ENCODE measurements at places on chromosomes 2 and 18.

DNA sequence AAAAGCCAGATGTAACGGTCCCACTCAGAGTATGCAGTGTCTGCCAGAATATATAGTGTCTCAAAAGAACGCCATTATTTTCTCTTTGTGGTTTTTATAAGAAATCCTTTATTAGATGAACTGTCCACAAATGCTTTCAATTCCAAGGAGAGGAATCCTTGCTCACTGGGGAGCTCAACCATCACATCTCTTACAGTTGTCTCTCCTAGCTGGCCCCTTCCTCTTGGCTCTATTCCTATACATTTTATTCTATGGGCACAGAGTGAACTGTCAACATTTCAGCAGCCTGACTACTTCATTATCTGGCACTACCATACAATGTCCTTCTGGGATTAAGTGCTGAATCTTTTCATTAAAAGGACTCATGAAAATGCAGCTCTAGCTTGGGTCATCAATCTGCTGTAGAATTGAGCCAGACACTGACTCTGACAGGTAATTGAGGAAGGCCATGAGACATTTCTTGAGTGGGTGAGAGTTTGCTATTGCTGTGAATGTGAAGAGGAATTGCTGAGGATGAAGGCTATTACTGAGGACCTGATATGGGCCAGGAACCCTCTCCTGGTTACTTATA is 96.5 kb upstream of the THOC1 start:
- DNase-seq: no peak

DNA sequence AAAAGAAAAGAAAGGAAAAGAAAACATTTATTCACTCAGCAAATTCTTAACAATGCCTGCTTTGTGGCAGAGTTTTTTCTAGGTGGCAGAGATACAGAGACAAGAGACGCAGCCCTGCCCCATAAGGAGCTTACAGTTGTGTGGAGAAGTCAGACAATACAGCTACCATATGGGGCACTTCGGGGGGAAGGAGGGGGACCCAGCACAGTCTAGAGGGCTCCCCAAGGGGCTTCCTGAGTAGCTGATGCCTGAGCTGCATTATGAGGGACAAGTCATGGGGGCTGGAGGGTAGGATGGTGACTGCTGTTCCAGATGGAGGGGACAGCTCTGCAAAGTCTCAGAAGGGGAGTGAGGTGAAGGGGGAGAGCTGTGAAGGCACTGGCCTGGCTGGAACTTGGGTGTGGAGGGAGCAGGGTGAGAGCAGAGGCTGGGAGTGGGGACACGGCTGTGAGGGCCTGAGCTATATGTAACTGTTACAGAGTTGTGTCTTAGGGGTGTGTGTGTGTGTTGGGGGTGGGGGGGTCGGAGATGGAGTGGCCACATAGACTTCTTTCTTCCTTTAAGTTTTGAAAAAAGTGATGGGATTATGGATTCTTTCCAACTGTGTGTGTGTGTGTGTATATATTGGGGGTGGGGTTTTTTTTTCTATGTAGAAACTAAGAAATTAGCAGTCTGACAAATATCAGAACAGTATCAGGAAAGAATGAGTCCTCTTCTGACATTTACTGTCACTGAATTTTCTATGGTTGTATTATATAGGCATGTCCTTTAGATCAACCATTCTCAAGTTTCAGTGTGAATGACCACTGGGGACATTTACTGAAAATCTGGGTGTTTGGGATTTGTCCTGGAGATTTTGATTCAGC is 66.0 kb upstream of the HAAO start:
- no peak for DNase-seq

- no peak for DNase-seq
Observed at GRCh38 chr2:164595031-164595430, 26.3 kb downstream of the GRB14 start.

GRCh38 chr2:41899189-41899588 is 148.6 kb upstream of the PKDCC start:
- DNase-seq: no peak

DNA sequence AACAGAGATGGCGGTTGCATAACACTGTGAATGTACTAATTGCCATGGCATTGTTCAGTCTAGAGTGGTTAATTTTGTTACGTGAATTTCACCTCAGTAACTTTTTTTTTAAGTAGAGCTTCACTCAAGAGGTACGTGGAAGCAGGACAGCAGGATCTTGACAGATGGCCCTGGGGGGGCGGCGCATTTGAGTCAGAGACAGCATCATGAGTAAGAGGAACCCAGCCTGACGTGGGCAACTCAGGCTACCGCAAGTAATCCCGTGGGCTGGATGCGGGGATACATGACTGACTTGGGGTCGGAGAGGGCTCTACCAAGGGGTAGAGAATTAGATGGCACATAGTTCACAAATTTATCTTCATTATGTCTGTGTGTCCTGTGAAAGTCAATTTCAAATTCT is 38.1 kb upstream of the DAPL1 start:
- DNase-seq: no peak

GRCh38 chr2:152415231-152415642 is 80.3 kb downstream of the FMNL2 start:
- no peak for DNase-seq

- DNase-seq: no peak
Observed at GRCh38 chr18:66124394-66124793, 373.6 kb downstream of the CDH7 start.

GRCh38 chr2:117704818-117705217 is 109.7 kb upstream of the DDX18 start:
- DNase-seq: no peak

GRCh38 chr2:39108377-39108776 is 12.5 kb downstream of the SOS1 start:
- no peak for DNase-seq

- no peak for DNase-seq
Observed at GRCh38 chr2:126645211-126645618, 10.7 kb upstream of the GYPC start.

DNA sequence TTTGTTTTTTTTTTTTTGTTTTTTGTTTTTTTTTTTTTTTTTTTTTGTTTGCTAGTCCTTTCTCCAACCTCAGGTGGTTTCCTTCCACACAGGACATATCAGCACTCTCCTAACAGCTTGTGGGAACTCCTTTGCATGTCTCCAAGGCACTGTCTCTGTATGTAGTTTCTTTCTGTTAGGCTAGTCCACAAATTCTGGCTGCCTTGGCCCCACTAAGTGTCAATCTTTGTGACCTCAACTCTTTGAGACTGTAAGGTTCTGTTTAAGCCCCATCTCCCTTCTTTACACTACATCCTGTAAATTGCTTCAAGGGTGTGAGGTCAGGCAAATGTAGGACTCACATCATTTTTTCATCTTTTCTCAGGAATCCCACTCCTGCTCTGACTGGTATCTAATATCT is 85.1 kb downstream of the NCOA1 start:
- DNase-seq: no peak

DNA sequence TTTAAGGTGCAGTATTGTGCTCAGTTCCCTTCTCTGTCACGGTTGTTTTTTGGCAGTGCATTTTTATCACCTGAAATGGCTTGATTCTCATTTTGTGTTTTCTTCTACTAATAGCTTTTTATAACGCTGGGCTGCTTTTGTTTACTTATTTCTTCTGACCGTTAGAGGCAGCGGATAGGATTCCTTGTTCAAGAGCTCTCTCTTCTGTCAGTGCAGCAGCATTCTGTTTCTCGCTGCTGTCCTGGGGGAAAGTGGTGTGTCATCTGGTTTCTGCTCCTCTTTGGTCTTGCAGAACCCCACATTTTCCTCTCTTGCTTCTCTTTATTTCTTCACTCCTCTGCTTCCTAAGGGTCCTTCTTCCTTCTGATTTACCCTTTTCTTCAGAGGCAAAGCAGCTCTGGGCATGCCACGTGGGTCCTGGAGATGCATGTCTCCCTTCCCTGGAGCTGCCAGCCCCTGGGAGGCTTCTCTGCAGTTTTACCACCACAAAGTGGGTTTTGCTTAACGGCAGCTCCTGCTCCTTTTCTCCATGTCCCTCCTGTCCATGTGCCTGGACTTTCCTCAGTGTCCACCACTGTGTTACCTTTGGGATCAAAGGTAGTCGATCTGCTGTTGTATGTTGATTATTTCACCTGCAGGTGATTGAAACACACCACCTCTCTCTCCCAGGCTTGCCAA is 47.3 kb upstream of the SNTG2 start:
- DNase-seq: no peak

- DNase-seq: no peak
Observed at GRCh38 chr2:67783026-67783425, 279.8 kb downstream of the C1D start.

- no peak for DNase-seq
Observed at GRCh38 chr2:98705333-98705617, 25.7 kb downstream of the MGAT4A start.

DNA sequence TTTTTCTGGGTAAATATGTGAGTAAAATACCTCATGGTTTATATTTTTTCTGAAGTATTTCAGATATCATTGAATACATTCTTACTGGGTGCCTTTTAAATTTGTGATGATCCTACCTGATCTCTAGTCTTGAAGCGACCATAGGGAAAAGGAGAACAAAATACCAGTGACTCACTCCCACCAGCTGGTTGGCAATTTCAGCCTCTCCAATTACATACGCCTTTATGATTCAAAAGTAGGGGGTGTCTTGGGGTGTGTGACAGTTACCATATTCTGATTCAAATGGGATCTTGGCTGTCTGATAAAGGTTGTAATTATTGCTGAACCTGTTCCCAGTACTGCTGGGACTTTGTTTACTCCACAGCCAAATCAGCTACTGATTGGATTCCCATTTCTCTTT is 175.9 kb upstream of the NXPH2 start:
- no peak for DNase-seq

DNA sequence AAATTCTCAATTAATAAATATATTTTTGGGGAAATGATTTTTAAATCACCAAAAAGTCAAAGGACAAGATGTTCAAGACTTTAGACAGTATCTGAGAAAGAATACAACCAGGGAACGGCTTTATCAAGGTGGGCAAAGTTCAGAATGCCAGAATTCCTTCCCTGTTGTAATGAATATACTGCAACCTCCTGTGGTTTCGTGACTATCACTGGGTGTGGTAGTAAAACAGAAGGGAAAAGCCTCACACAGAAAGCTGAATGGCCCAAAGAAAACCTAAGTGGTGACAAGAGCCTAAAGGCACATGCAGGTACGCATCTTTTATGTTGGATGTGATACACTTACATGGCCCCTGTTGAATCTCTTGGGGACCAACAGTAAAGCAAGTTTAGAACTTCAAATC is 37.1 kb downstream of the MBD2 start:
- DNase-seq: no peak

- no peak for DNase-seq
Observed at GRCh38 chr18:75581336-75582131, 154.0 kb upstream of the SMIM21 start.

DNA sequence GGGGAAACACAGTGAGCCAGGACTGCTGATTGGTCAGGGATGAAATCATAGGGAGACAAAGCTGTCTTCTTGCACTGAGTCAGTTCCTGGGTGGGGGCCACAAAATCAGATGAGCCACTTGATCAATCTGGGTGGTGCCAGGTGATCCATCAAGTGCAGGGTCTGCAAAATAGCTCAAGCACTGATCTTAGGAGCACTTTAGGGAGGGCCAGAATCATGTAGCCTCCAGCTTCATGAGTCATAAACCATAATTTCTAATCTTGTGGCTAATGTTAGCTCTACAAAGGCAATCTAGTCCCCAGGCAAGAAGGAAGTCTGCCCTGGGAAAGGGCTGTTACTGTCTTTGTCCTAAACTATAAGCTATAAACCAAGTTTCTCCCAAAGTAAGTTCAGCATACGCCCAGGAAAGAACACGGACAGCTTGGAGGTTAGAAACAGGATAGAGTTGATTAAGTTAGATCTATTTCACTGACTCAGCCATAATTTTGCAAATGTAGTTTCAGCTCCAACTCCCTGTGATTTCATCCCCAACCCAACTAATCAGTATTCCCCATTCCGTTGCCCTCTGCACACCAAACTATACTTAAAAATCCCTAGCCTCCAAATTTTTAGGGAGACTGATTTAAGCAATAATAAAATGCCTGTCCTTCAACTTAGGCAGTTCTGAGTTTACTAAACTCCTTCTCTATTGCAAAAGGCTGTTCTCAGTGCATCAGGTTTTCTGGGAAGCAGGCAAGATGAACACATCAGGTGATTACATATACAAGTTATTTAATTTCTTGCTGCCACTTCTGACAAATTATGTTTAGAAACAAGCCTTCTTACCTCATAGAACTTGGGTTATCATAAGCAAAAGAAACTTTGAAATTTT is 226.9 kb upstream of the SPOPL start:
- no peak for DNase-seq

- no peak for DNase-seq
Observed at GRCh38 chr2:24872344-24873115, 47.5 kb downstream of the ADCY3 start.

GRCh38 chr2:124649001-124649400 is 623.9 kb downstream of the CNTNAP5 start:
- DNase-seq: no peak

GRCh38 chr2:62208758-62209114 is 12.8 kb downstream of the B3GNT2 start:
- no peak for DNase-seq
